ENCODE measurements at places on chromosomes 4 and X.
A peak's percentile ranks its signal among the peaks of the same experiment; 100 is the strongest.

DNA sequence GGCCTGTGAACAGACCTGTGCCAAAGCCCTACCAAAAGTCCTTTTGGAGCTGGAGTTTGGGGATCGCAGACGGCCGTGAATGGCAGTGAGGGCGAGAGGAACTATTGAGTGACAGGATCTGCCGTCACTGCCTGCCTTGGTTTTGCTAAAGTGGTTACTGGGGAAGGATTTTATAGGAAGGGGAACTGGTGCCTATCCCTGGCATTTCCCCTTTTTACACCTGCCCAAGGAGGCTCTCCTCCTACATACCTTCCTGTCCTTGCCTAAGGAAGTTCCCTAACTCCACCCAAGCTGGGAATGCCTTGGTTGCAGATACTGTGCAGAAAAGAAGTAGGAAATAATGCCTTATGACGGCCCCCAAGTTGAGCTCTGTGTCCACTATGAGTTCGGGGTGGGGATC lies 14.5 kb downstream of the LONRF3 start:
- DNase-seq: no peak

- DNase-seq: peak; percentile 3
Measured at GRCh38 chrX:17007134-17007768, 60.8 kb downstream of the REPS2 start.

- no peak for DNase-seq
Measured at GRCh38 chr4:12144051-12144450, 715.4 kb upstream of the HS3ST1 start.

- DNase-seq: no peak
Measured at GRCh38 chr4:19961091-19961490, 290.6 kb upstream of the SLIT2 start.

DNA sequence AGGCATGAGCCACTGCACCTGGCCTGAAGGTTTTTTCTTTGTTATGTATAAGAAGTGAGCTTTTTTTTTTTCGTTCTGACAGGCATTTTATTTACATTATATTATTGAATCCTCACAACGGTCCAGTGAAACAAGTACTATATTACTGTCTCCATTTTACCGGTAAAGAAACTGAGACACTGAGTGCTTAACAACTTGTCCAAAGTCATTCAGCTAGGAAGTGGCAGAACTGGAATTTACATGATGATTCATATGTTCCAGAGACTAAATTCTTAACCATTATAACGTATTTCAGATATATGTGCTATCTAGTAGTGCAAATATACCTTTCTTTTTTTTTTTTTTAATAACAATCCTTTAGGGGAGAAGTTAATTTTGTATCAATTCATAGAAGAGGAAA lies 18.4 kb upstream of the SLC6A14 start:
- DNase-seq: no peak

GRCh38 chr4:65943076-65943475 lies 272.8 kb upstream of the EPHA5 start:
- DNase-seq: no peak

GRCh38 chr4:12692815-12693214 lies 791.3 kb downstream of the RAB28 start:
- DNase-seq: no peak

DNA sequence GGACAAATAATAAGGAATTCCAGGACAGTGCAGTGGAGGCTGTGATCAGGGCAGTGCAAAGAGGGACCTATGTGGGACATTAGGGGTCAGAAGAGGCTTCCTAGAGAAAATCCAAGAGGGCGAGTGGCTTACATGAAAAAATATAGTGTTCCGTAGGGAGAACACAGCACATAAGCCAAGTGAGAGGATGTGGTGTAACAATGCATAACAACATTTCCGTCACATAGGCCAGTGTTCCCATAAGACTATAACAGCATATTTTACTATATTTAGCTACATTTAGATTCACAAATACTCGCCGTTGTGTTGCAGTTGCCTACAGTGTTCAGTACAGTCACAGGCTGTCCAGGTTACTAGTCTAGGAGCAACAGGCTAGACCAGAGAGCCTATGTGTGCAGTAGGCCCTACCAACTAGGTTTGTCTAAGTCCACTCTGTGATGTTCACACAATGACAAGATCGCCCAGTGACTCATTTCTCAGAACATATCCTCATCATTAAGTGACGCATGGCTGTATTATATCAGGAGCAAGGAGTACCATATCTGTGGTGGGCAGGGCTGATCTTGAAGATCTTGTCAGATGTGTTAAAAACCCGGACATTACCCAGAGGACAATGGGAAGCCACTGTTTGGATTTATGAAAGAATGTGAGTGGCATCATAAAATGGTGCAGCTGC lies 74.0 kb upstream of the TBL1X start:
- DNase-seq: no peak

DNA sequence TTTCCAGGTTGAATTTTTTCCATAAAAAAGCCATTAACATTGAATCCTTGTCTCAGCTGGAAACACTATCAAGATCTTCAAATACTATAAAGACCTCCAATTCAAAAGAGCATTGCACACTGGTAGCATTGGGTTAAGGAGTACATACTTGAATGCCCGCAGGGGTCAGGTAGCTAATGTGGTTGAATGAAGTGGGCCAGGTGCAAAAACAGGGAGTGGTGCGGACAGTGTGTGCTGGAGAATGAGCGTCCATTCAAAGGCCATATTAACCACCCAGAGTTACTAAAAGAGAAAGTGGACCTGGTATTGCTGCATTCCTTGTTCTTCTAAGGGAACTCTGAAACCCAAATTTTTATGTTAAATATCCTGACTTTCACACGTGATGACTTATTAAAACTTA lies 91.6 kb downstream of the NYX start:
- no peak for DNase-seq

- peak; percentile 70 for DNase-seq
Measured at GRCh38 chr4:8171984-8172924, 13.6 kb upstream of the ABLIM2 start.

- no peak for DNase-seq
Measured at GRCh38 chr4:14607578-14607977, 394.7 kb upstream of the CPEB2 start.

DNA sequence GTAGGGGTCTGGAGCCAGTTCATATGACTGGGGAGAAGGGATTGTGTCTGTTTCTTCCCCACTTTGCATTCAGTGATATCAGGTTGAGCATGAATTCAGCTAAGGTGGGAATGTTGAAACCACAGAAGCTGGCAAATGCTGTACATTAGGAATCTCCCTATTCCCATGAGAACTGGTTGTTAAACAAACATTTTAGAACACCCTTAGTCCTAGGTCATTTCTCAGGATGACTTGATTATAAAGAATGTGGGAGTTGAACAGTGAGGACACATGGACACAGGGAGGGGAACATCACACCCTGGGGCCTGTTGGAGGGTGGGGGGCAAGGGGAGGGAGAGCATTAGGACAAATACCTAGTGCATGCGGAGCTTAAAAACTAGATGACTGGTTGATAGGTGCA lies 62.6 kb upstream of the LIMCH1 start:
- no peak for DNase-seq

DNA sequence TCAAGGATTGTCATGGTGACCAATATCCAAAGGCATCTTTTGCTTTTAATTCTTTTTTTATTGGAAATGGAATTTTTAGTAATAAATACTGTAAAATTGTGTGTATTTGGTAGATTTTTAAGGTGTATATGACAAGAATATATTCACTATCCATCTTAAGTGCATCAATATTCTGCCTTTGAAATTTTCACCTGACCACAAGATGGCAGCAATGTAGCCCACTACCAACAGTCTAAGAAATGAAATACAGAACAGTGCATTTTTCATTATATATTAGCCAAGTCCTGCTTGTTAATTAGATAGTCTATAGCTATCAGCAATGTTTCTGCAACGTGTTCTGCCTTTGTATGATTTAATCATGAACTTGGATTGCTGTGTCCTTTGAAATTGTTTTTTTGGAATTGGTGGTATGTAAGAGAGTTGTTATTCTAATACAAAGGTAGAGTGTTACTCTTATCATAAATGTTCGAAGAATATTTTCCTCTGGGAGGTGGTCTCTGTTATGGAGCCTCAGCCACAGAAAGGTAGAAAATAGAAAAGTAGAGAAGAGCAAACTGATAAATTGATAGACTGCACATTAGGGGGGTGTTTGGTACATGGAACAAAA lies 38.2 kb downstream of the HPGDS start:
- DNase-seq: no peak

- DNase-seq: no peak
Measured at GRCh38 chr4:183240581-183241321, 79.3 kb downstream of the CLDN22 start.

DNA sequence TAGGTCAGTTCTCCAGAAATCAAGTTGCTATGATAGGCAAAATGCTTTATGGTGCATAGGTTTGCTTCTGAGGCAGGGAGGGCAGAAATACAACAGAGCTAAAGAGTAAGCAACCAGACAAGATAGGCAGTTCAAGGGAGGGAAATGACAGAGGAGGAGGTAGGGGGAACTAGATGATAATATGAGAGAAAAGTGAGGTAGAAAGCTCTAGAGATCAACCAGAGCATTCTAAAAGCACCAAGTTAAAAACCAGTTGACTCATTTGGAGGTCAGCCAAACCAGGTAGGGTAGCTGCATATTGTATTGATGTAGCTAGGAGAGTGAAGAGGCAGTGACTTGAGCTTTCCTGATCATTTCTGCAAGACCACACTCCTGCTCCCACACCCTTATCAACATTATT lies 49.0 kb upstream of the SLC16A2 start:
- DNase-seq: no peak

- DNase-seq: no peak
Measured at GRCh38 chr4:10225096-10225495, 108.5 kb upstream of the WDR1 start.

- no peak for DNase-seq
Measured at GRCh38 chr4:131764730-131765129, 1384.4 kb upstream of the PCDH10 start.

- DNase-seq: no peak
Measured at GRCh38 chrX:155611302-155611701, 1.4 kb downstream of the TMLHE start.

DNA sequence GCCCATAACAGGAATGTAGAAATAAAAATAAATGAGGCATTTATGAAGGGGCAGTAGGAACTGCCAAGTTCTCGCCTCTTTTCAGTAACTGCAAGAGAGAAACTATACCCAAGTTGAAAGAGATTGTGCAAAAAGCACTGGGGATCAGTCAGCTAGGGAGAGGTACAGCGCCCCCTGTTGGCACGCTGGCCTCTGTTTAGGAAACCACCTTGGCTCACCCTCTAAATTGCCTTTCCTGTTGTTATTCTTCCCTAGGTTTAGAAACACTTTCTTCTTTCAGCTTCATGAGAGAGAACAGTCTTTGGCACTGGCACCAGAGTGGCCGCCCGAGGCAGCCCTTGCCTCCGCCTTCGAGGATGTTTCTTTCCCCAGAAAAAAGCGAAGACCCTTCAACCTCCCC lies 348.5 kb downstream of the MID1IP1 start:
- peak; percentile 72 for DNase-seq

GRCh38 chrX:132837126-132837525 lies 121.3 kb downstream of the HS6ST2 start:
- DNase-seq: no peak

GRCh38 chrX:68461576-68461975 lies 28.3 kb upstream of the OPHN1 start:
- no peak for DNase-seq

DNA sequence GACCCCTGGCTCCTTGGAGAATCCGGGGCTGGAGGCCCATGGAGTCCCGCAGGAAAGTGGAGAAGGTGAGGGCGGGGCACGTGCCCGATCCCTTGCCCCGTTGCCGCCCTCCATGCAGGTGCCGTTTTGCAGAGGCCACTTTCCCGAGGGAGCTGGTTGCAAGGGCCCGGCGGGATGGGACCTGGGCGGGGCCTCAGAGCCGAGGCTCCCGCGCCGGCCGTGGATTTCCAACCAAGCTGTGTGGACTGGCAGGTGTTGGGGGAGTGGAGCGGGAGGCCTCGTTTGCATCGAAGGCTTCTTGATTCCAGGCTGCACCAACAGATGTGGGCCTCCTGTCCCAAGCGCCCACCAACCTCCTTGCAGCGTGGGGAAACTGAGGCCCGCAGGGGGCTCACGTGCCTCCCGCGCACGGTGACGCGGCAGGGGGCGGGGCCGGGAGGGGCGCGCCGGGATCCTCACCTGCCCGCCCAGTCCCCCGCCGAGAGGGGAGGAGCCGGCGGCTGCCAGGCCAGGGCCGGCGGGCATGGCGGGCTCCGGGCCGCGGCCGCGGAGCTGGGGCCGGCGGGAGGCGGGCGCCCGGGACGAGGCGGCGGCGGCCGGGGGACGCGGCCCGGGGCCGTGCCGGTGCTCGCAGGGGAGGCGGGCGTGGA lies 24.9 kb downstream of the SH3BP2 start:
- DNase-seq: peak; percentile 37

GRCh38 chrX:110852180-110852579 lies 56.6 kb upstream of the CHRDL1 start:
- no peak for DNase-seq

GRCh38 chrX:7330556-7330955 lies 182.6 kb upstream of the PUDP start:
- no peak for DNase-seq

DNA sequence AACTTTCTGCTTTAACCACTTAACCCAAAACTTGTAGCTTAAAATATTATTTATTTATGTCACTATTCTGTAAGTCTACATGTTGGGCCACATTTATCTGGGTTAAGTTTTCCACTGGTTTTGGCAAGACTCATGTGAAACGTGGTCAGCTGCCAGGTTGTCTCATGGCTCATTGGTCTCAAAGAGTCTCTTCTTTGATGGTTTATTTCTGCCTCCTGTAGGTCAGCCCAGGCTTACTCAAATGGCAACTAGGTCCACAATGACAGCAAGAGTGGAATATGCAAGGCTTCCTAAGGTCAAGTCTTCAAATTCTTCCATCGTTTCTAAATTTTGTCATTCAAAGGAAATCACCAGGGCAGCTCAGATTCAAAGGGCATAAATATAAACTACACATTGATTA lies 828.7 kb downstream of the PCDH7 start:
- DNase-seq: no peak

GRCh38 chr4:89298155-89298554 lies 9.4 kb downstream of the GPRIN3 start:
- no peak for DNase-seq

- DNase-seq: no peak
Measured at GRCh38 chr4:26152056-26152455, 168.8 kb upstream of the RBPJ start.

DNA sequence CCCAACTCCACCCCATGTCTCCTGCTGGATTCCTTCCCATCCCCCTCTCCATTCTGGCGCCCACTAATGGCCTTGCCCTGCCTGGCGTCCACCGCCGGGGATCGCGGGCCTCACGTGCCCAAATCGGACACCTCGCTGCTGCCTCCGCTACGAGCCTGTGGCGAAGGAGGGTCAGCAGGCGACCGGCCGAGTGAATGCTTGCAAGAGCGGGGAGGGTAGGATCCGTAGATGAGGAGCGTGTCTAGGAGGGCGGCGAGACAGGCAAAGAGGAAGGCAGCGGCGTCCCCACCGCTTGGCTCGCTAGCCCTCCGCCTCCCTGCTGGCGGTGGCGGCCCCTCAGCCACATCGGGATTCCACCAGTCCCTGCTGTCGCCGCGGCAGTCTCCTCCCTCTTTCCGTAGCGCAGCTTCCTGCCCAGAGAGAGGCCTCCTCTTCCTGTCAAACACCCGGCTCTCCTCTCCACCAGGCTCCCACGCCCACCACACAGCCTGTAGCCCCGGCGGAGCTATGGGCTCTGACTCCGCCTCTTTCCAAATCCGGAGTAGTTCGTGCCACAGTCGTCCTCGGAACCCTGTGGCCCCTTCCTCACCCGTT lies at the start of gene SPIN2B:
Gene SPIN2B (minus strand): TSS at position 387 of the 594 bp plus-strand sequence.
- DNase-seq: peak; percentile 78

Measured in activated CD4-positive, alpha-beta T cell treated with anti-CD3 and anti-CD28 coated beads, Interleukin-2, amount 50 U/mL, for 48 hours (primary cell).